ENCODE measurements at places on chromosomes 7 and 10. TPM values are rescaled to one million over a fixed set of nuclear protein-coding genes. Genes with fewer than 3 reads are reported as not detected.

DNA sequence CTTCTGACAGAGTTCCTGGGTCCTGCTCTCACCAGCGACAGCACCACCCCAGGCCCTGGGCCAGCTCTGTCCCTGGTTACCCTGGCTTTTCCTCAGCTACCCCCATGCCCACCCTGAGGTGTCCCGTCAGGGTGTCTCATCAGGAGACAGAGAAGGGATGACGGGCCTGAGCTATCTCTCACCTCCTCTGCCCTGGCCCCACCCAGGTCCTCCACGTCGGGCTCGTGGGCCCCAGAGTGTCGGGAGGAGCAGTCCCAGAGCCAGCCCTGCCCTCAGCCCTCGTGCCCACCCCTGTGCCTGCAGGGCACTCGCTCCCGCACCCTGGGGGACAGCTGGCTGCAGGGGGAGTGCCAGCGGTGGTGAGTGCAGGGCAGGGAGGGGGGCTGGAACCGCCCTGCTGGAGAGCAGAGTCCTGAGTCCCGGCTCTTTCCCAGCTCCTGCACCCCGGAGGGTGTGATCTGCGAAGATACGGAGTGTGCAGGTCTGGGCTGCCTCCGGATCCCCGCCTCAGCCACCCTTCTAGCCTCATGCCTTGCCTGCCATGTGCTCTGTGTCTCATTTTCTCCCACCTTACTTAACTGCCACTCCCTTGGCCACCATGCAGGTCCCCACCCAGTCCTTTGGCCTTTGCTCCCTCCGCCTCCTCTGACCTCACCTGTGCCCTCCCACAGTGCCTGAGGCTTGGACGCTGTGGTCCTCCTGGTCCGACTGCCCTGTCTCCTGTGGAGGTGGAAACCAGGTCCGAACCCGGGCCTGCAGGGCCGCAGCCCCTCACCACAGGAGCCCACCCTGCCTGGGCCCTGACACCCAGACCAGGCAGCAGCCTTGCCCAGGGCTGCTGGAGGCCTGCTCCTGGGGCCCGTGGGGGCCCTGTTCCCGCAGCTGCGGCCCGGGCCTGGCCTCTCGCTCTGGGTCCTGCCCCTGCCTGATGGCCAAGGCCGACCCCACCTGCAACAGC is 16.7 kb upstream of the ZNF862 start:
- DNase-seq: no peak

GRCh38 chr7:126700807-126701604 is 551.7 kb downstream of the GRM8 start:
- no peak for DNase-seq

DNA sequence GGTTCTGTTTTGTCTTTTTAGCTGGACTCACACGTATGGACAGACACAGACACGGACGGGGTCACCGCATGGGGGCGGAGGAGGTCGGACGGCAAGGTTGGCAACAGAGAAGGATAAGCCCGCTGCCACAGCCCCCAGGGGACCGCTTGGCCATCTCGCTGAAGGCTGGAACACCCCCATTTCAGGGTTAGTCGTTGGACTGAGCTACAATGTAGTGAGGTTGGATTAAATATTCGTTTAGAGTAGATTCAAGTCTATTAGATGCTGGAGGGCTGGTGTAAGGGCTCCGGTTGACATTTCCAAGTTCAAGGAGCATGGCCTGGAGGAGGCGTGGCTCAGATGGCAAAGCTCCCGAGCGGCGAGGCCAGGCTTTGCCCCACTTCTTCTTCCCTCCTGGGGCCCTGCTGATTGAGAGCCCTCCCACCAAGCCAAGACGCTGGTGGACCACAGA is 35.2 kb downstream of the PPIF start:
- DNase-seq: peak; percentile 63

The ZNF239 gene
- 6.2 TPM for total RNA-seq

DNA sequence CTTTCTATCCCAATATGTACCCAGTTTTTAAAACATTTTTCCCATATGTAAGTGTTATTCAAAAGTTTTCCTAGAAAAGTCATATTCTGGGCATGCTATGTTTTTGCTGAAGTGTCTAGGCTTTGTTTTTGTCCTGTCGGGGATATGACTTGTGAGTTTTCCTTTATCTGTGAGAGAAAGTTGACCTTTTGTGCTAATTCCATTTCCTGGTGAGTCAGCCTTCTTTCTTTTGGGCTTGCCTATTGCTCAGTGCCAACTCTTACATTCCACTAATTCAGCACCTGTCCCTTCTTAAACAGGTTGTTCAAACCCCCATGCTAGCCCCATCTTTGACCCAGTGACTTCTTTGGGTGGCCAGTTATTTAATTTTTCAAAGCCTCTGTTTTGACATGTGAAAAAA is 146.2 kb downstream of the AHR start:
- no peak for DNase-seq

GRCh38 chr7:98250789-98251188 is 1.2 kb downstream of the TECPR1 start:
- DNase-seq: no peak

- DNase-seq: no peak
These were observed 52.2 kb downstream of the ASB13 start for GRCh38 chr10:5614155-5614721.

DNA sequence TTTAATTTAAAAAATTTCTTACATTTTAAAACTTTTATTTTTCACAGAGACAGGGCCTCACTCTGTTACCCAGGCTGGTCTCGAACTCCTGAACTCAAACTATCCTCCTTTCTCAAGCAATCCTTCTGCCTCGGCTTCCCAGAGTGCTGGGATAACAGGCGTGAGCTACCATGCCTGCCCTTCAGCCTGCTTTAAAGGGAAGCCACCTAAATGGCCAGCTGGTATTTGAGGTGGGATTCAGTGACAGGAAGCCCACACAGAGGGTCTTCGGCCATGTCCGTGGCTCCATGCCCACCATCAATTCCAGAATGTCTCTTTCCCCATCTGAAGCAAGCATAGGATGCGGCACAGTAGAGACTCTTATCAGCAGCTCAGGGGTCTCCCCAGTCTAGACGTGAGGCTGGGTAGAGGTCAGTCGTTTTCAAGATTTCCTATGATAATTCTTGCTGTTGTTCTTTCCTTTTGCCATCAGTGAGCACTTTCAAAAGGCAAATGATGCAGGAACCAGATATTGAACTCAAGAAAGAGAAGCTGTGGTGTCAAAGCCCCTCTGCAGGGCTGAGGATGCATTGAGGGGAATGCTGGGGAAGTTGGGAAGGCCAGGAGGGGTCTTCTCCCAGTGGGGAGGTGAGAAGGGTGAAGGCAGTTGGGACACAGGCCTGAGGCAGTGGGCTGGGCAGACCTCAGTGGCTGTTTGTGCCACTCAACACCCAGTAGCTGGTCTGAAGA is 291.5 kb upstream of the IGFBP3 start:
- DNase-seq: no peak

The MYO1G gene
- 0.59 TPM for total RNA-seq

The COG5 gene
- 143 TPM for total RNA-seq

GRCh38 chr7:44348851-44349781 is 23.7 kb upstream of the CAMK2B start:
- DNase-seq: no peak

GRCh38 chr10:108597031-108597430 is 1326.3 kb downstream of the XPNPEP1 start:
- no peak for DNase-seq

The MALRD1 gene
- total RNA-seq: 6.2 TPM

DNA sequence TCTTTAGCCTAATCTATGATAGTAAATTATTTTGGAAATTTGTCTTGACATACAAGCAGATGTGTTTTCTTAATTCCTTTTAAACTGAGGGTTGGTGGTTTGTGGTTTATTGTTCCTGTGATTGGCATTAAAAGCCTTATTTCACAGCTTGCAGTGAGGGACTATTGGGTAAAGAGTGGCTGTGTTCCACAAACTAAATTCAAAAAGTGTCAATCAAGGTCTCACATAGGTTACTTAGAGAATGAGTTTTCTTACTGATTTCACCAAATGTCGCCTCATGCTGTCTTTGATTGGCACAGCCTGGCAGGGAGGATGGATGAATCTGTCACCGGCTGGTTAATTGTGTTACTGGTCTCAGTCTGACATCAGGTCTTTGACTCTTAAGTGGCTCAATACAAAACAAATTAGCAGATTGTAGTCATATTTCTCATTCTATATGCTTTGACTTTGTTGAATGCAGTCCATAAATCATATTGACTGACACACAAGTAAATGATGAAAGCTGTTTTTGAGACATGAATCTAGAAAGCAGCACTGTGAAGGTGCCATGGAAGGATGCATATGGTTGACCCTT is 66.8 kb upstream of the CYP26C1 start:
- no peak for DNase-seq

The GDF2 gene
- total RNA-seq: not detected

The ADGRA1 gene
- total RNA-seq: 1.0 TPM

DNA sequence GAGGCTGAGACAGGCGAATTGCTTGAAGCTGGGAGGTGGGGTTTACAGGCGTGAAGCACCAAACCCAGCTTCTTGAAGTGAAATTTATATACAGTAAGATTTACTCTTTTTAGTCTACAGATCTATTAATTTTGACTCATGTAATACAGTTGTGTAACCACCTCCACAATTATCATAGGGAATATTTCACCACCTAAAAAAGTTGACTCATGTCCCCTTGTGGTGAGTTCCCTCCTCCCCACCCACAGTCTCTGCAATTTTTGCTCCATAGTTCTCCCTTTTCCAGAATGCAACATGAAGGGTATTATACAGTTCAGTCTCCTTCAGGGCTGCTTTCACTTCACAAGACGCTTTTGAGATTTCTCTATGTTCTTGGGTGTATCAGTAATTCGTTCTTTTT is 156.8 kb downstream of the FAM107B start:
- no peak for DNase-seq

GRCh38 chr7:158353606-158354570 is 233.7 kb downstream of the PTPRN2 start:
- DNase-seq: no peak

The HMX2 gene
- total RNA-seq: not detected

DNA sequence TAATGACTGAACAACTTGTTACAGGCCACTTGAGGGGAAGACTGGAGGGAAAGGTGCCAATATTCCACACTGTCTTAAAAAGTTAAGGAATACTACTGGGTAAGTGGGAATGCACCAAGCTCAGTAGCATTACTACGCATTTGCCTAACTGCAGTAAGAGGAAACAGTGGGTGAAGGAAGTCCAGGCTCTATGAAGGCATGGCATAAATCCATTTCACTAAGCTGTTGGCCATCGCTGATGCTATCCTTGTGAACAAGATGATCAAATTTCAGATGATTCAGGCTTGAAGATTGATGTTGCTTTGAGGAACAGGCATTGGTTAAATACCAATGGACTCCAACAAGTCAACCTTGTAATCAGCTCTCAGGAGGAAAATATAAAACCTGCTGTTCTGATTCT is 44.2 kb upstream of the TES start:
- DNase-seq: no peak

The PRXL2A gene
- total RNA-seq: 70.7 TPM

The CREB3L2 gene
- total RNA-seq: 46.2 TPM

- DNase-seq: peak; percentile 42
These were observed 180.5 kb downstream of the PFKFB3 start for GRCh38 chr10:6383096-6383812.

GRCh38 chr10:93436591-93437085 is 45.5 kb downstream of the MYOF start:
- peak; percentile 81 for DNase-seq

- no peak for DNase-seq
These were observed 33.6 kb upstream of the AGR3 start for GRCh38 chr7:16915405-16915804.

DNA sequence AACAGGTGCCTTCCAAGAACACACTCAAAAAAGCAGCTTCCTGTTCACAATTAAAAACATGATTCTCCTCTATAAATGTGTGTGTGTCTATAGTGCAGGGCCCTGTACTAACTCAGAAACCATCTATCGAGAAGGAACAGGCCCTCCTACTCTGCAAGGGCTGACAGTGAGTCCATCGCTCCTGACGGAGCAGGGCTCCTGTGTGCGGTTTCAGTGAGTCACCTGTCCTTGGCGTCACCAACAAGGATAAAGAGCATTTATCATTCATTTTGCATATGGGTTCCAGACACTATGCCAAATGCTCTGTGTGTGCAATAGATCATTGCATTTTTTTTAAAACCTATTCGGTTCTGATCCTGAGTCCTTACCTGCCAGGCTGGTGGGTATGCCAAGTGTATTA is 63.7 kb downstream of the TACC2 start:
- DNase-seq: no peak

The MKI67 gene
- 16.9 TPM for total RNA-seq

DNA sequence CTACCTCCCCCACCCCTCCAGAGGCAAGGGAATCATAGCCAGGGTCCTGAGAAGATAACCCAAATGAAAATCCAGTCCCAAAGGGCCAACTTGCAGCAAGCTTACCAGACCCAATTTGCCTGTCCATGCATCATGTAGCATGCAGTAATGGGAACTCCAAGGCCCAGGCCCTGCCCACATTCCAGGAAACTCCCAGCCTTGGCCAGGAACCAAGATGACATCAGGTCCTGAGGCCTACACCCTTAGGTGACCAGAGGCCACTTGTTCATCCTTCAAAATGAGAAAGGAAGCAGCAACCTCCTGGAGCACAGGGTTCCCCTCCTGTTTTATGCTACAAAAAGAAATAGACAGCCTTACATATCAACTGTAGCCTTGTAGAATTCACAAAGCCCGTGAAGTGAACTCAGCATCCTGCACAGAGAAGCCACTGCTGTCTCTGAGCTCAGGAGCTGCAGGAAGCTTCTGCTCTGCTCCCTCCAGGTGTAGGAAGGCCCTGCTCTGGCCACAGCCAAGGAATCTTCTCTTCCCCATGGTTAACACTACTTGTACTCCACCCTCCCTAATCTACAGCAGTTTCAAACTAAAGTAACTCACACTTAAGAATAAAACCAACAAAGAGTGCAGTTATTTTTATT is 30.3 kb upstream of the GRB10 start:
- DNase-seq: peak; percentile 66

The NOS3 gene
- total RNA-seq: 24.1 TPM

The NUTM2B gene
- 0.41 TPM for total RNA-seq

DNA sequence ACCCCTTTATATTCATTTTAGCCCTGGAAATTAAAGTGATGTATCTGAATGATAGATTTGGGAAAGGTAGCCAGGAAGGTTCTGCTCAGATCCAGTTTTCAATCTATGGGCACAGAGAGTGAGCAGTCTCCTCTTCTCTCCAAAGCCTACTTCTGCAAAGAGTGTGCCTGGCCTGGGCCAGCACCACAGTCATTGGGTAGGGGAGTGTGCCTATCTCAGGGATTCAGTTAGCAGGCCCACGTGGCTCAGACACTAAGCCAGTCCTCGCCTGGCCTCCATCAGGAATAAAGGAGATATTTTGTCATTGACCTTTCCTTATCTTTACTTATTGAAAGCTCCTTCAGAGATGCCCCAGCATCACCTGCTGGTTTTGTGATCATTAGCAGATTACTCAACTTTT is 215.8 kb upstream of the CCDC6 start:
- DNase-seq: no peak

GRCh38 chr10:69475433-69475830 is 24.2 kb downstream of the TSPAN15 start:
- no peak for DNase-seq

DNA sequence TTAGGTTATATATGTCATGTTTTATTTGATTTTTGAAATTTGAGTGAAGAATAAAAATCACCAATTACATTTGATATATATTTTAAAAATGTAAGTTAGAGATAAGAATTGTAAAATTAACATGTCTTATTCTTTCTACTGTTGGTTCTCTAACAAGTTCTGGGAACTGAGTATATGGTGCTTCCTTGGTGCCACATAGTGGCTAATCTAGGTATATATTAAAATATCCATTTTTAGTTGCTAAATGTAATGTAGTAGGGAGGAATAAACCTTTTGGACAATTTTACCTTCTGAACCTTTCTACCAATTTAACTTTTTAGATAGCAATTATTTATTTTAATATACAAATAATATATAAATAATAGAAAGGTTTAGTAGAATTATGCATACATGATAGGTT is 17.5 kb downstream of the CFAP69 start:
- no peak for DNase-seq

The UCMA gene
- not detected for total RNA-seq

- no peak for DNase-seq
These were observed 447 bp upstream of the GPAM start for GRCh38 chr10:112184052-112184371.
